ENCODE measurements at places on chromosomes 2 and 18.

- no peak for DNase-seq
These were observed 338.0 kb downstream of the NYAP2 start for GRCh38 chr2:225737556-225737955.

GRCh38 chr2:210818473-210818872, 262.1 kb downstream of the CPS1 start:
- DNase-seq, result no peak

- peak; percentile 26 for DNase-seq
These were observed 594 bp downstream of the RAD51AP2 start for GRCh38 chr2:17517481-17518211.

GRCh38 chr2:101282980-101283379, 25.5 kb downstream of the RNF149 start:
- no peak for DNase-seq

DNA sequence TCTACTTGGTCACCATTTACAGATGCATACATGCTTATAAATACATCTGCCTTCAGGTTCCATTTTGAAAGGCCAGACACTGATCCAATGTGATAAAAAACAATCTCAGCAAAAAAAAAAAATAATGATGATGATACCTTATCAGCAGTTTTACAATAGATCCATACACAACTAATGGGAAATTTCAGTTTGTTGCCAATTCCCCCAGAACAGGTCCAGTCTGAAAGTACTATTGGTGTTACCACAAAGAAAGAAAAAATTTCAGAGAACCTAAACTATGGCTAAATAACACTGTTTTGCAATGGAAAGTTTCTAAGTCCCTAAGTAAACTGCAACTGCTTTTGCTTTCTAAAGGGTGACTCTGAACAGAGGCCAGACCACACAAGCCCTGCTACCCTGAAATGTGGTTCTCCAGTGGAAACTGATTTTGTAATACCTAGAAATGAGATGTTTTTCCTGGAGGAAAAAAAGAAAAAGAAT, 54.1 kb downstream of the LPIN2 start:
- no peak for DNase-seq

- no peak for DNase-seq
These were observed 34.3 kb upstream of the LGALSL start for GRCh38 chr2:64419596-64420165.

DNA sequence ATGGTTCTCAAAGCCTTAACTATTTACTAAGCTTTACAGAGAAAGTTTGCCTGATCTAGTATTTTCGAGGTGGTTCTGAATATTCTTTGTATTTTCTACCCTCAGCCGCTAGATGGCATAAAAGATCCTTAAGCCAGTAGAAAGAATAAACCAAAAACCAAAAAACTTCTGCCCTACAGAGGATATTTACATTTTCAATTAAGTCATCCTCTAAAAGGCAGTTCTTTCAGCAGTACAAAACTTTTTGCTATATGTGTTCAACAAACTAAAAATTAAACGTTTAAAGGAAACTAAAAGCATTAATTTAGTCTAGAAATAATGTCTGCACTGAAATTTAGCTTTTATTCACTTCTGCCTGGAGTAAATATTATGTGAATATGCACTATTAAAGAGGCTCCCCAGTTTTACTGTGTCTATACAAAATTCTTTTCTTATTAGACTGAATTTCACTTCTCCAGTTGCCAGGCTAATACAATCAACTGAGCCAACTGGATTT, 297.5 kb downstream of the PIEZO2 start:
- DNase-seq, result peak; percentile 69

DNA sequence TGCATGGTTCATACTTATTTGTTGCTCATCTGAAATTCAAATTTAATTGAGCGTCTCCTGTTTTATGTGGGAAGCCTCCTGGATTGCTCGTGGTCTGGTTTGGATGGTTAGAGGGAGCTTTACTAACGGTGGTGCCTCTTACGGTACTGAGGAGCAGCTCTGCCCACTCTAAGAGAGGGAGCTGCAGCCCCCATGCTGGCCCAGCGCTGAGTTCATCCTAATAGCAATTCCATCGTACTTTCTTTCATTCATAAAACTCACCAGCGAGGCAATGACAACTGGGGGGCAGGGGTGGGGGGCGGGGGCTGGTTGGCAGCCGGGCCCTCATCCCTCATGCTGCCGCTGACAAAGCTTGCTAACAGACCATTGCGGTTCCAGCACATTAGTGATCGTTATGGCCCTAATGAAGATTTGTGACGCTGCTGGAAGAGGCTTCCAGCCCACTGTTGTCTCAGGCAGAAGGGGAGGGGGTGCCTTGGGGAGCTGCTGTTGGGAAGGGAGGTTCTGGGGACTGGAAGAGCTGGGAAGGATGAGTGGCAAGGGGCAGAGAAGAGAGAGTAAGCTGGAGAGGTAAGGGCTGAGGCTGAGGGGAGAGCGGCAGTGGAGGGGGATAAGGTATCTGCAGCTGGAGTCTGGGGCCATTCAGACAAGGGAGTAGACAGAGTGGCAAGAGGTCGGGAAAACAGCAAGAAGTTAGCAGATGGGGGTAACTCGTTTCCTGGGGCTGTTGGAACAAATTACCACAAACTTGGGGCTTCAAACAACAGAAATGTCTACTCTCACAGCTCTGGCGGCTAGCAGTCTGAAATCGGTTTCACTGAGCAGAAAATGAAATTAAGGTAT, 238.1 kb downstream of the LPIN1 start:
- no peak for DNase-seq

- DNase-seq, result no peak
These were observed 809.9 kb downstream of the TSN start for GRCh38 chr2:122565364-122565763.

GRCh38 chr2:160390544-160391455, 102.8 kb downstream of the RBMS1 start:
- no peak for DNase-seq

GRCh38 chr2:119228964-119229363, 5.3 kb downstream of the STEAP3 start:
- DNase-seq, result no peak

DNA sequence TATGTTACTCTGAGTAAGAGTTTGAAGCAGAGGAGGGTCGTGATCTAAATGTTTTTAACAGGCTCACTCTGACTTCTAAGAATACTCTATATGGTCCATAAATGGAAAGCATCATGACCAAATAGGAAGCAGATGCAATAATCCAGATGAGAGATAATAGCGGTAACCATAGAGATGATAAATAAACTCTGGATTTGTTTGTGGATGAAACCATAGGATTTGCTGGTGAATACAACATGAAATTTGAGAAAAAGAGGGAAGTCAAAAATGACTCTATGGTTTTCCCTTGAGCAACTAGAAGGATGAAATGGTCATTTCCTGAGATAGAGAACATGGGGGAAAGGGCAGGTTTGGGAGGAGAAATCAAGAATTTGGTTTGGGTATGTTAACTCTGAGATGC, 3.9 kb downstream of the HEATR5B start:
- no peak for DNase-seq

DNA sequence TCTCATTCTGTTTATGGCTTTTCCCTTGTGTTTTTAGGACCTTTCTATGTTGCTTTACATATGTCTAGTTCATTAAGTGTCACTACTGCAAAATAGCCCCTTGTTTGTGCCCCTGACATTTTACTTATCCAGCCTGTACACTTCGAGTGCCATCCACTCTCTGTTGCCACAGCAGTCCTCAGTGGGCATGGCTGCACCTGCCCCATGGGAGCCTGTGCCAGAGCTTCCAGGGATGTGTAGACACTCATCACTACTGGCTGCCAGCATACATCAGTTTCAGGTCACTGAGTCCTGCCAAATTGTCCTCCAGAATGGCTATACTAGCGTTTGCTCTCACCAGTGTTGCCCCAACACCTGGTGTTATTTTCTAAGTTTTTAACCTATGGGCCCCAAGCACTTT, 80.4 kb downstream of the ARMC9 start:
- no peak for DNase-seq

Measured in muscle of back (tissue), 13 donors.